CD14-positive monocyte (primary cell): ENCODE measurements at places on chromosomes 5 and 9.

DNA sequence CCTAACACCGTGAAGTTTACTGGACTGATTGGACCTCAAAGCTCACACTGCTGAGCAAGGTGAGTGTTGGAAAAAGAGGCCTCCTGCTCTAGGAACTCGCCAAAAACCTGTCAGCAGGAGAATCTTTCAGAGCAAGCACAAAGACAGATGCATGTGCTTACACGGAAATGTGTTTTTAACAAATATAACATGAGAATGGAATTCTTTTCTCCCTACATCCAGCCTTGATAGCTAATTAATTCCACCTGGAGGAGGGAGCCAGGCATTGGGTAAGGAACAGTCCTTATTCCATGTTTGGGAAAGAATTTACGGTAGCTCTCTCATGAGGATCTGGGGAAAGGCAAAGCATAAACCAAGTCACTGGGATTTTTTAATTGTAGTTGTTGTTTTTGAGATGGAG, 98.8 kb downstream of the KLF4 start:
- DNase-seq = no peak

GRCh38 chr5:53482717-53483638, 2.5 kb downstream of the FST start:
- peak; percentile 15 for DNase-seq

DNA sequence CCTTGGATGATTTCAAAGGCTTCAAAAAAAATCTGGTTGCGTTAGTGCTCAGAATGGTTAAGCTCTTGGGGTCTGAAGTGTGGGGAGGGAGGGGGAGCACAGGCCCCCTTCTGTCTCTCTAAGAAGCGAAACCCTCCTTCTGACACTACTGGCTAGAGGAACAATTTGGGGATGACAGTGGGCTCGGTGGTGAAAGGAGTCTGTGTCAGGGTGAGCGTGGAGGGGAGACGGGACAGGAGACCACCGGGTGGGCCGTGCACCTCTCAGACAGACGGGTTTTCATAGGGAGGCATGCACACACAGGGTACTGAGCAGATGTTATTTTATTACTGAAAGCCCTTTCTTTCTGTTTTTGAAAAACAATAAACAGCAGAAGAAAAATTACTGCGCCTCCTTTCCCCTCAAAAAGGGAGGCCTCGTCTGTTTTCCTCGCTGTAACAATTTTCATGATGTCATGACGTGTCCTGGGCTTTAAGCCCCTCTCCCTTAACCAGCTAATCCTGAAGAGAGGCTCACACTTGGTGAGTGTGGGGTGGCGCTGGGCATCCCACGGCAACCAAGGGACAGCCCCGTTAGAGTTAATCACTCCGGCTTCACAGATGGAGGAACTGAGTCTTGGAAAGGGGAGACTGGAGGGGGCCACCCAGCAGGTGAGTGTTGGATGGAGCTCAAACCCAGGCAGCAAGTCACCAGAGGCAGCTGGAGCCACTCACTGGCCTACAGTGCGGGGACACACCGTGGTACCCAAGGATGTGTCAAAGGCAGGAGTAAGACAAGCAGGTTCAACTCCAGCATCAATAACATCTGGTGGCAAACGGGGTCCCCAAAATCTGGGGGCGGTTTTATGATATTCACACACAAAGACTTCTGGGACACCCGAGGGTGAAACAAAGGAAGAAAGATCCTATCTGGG, 53.4 kb downstream of the PTCH1 start:
- no peak for DNase-seq

DNA sequence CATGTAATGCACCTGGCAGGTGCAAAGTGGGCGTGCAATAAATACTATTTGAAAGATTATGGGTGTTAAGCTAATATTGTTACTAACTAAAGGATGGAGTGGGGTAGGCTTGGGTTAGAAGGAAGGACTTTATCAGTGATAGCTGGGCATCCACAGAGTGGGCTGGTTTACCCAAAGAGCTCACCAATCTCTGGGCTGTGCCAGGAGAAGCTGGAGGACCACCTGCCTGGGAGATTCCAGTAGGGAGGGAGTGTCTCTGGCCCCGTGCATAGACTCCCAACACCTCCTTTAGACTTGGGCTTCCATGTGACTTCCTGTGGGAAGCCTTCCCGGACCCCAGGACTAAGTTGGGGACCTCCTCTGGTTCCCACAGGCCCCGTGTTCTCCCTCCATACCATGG, 5.6 kb upstream of the URM1 start:
- DNase-seq = no peak

- DNase-seq = no peak
Observed at GRCh38 chr9:135416664-135417290, 62.8 kb upstream of the PPP1R26 start.

GRCh38 chr9:21096172-21096900, 18.6 kb upstream of the IFNB1 start:
- peak; percentile 83 for DNase-seq

DNA sequence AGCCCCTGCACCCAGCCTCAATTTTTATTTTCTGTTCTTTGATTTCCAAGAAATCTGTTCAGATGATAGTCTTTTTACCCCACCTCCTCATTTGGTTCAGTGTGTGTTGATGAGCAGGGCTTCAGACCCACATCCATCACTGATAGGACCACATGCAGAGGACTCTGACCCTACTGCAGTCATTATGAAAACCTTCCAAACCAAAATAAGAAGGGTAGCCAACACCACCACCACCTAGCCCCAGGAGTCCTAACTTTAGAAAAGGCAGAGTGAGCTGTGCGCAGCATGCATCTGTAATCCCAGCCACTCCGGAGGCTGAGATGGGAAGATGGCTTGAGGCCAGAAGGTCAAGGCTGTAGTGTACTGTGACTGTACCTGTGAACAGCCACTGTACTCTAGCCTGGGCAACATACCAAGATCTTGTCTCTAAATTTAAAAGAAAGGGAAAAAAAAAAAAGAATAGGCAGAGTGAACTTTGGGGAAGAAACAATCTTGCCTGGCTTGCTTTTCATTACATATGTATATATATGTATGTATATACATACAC, 13.0 kb downstream of the CDKN2AIPNL start:
- no peak for DNase-seq
